Daoy (cell line): ENCODE measurements at places on chromosomes 5 and 9. TPM values are rescaled to one million over a fixed set of nuclear protein-coding genes. Genes with fewer than 3 reads are reported as not detected.
A peak's percentile ranks its signal among the peaks of the same experiment; 100 is the strongest.

RETREG1 gene
- total RNA-seq, result 1.9 TPM in 2 replicates

CNTFR gene
- total RNA-seq, result 1.6 TPM in 1 of 2 replicates, not detected in the other

CYLC2 gene
- total RNA-seq, result not detected in 2 replicates

DNA sequence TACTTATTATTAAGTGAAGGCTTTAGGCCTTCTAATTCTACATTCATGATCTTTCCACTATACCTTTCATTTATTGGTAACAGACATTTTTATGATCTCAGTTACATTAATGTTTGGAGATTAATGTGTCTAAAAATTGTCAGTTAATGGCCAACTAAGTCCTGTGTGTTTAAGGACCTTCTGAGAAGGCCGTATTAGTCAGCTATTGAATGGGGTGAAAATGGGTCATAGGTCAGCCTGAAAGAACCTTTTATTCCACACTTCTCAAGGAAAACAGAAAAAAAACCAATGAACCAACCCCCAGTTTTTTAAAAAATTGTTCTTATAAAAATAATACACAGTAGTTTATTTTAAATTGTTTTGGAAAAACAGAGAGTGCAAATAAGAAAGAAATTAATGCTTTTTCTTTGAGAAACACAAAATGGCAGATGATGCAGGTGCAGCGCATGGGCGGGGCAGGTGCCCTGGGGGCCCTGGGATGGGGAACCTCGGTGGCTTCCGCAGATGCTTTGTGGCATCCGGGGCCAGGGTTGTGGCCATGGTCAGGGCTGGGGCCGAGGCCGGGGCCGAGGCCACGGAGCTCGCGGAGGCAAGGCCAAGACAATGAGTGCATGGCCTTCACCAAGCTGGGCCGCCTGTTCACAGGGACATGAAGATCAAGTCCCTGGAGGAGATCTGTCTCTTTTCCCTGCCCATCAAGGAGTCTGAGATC is 141.9 kb downstream of the SPATA31D1 start:
- DNase-seq, result no peak

- no peak for DNase-seq
Observed at GRCh38 chr5:37867654-37868053, 27.8 kb upstream of the GDNF start.

DNA sequence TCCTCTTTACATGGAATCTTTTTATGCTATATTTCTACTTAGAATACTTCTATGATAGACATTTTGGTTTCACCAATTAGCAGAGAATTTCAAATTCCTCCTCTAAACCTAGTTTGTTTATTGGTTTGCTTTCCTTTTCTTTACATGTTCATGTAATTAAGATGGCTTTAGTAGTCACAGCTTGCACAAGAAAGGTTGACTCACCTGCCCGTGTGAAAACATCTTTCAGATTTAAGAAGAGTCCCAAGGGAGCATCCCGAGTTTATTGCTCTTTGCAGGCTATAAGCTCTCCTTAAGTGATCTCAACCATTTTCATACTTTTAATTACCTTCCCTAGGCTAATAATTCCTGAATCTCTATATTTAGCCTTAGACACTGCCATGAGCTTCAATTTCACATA is 28.9 kb downstream of the TYRP1 start:
- DNase-seq, result peak; percentile 32

PPP1R2B gene
- 0.06 and 1.5 TPM in 2 replicates for total RNA-seq

ECSCR gene
- total RNA-seq, result 0.23 and 2.4 TPM in 2 replicates

GRCh38 chr9:118630931-118631595 is 738.2 kb downstream of the BRINP1 start:
- no peak for DNase-seq

- no peak for DNase-seq
Observed at GRCh38 chr5:101418713-101419118, 515.6 kb upstream of the ST8SIA4 start.

DNA sequence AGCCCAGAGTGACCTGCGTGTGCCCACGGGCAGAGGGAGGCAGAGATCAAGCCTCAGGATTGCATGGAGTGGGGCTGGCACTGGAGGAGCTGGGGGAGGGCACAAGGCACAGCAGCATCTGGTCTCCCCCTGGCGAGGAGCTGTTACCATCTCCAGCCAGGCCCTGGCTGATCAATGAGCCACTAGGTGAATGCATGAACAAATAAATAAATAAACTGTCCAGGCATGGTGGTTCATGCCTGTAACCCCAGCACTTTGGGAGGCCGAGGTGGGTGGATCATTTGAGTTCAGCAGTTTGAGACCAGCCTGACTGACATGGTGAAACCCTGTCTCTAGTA is 14.3 kb upstream of the PSMB7 start:
- no peak for DNase-seq

NEUROG1 gene
- total RNA-seq, result not detected in 2 replicates

DNA sequence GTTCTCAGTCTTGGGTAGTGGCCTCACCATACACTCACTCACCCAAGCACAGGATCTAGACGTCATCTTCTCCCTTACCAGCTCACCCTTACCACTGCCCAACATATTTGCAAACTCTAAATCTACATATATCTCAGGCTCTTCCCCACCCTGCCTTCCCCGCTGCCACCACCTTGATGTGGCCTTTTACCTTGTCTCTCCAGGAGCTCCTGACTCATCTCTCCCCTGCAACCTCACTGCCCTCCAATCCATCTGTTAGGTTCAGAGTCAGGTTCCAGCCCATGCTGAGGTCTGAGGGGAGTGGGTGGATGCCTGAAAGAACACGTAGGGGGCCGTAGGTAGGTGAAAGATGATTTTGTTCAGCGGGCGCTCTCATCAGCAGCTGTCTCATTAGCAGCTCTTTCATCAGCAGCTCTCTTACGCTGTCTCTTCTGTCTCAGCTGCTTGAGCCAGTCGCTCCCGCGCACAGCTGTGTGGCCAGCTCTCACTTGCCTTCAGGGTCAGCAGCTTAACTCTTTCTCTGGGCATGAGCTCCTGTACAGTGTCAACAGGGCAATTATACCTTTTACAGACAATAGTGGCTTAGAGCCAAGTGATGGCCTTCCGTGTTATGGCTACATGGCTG is 23.1 kb upstream of the CKMT2 start:
- DNase-seq, result no peak

- no peak for DNase-seq
Observed at GRCh38 chr5:163330723-163331668, 106.4 kb upstream of the CCNG1 start.

GRCh38 chr5:79240561-79240960 is 4.6 kb downstream of the JMY start:
- no peak for DNase-seq

SPINK4 gene
- total RNA-seq, result not detected in 2 replicates

GRCh38 chr5:134252671-134253070 is 26.8 kb upstream of the PPP2CA start:
- peak; percentile 87 for DNase-seq

GRCh38 chr5:316210-317085 is 5.1 kb upstream of the AHRR start:
- DNase-seq, result no peak

SPOCK1 gene
- total RNA-seq, result 43.5 and 61.0 TPM in 2 replicates

DNA sequence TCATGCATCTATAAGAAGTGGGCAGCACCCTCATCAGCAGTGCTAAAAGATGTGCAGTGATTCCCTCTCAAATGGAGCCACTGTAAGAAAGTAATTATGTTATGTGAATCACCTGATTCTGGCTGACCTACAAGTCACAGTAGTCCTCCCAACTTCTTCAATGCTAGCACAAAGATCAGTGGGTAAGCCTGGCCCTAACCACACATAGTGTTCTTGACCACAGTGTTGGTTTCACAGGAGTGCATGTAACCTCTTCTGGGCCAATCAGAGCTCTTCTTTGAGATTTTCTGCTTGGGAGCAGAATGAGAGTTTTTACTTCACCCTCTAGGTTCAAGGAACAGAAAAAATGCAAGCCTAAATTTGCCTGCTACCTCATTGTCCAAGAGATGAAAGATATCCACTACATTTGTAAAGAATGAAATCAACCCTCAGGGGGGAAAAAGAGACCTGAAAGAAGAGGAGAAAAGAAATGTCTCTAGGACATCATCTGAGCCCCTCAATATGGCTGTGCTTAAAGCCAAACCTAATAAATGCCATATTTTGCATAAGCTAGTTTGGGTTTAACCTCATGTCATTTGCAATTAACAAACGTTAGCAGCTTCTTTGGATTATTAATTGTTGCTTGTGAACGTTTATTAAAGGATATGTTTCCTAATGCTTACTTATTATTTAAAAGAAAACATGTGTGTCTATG is 65.3 kb upstream of the ADRB2 start:
- no peak for DNase-seq

DNA sequence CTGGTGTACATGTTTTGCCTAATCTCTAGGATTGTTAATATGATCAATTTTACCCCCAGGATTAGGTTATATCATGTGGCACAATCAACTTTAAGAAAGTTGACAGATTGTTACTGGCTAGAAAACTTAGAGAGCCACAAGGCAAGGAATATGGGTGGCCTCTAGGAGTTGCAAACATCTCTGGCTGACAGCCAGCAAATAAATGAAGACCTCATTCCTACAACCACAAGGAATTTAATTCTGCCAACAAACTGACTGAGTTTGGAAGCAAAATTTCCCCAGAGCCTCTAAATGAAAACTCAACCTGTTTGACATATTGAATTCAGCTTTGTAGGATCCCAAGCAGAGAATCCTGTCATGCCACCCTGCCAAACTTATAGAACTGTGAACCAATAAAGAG is 196.4 kb upstream of the PTGER4 start:
- DNase-seq, result peak; percentile 27

DNA sequence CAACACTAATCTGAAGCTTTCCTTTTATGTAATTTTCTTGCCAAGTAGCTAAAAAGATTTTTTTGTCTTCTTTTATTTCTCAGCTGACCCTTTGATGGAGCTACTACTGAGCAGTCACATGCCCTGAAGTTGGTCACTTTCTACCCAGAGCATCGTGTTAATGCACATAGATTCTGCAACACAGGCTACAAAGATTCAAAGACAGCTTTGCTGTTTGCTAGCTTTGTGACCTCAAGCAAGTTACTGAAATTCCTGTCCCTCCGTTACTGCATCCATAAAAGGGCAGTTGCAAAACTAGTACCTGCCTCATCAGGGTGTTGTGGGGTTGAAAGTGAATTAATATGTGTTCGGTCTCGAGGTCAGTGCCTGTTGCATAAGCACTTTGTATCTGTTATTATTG is 179.9 kb downstream of the GAS1 start:
- DNase-seq, result no peak

GRCh38 chr5:124289641-124290311 is 456.7 kb downstream of the ZNF608 start:
- DNase-seq, result peak; percentile 6

FBLL1 gene
- 0.11 TPM in 1 of 2 replicates, not detected in the other for total RNA-seq

DNA sequence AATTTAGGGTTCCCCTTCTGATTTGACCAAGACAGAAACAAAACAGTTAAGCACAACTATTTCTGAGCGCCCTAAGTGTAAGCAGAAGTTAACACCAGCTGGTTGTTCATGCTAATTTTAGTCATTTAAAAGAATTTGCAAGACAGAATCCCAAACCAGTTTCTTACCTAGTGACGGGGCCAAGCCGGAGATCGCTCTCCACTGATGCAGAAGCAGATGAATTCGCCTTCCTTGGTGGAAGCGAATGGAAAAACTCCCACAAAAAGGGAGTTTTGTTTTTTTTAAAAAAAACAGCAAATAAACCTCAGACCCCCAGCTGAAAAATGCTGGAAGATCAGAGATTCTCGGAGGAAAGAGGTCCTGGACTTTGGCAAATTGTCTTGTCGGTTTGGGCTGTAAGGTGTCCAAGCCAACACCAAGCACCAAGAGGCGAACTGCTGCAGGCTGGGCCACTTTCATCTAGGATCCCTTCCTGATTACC is 47.4 kb upstream of the GLDC start:
- DNase-seq, result no peak

DNA sequence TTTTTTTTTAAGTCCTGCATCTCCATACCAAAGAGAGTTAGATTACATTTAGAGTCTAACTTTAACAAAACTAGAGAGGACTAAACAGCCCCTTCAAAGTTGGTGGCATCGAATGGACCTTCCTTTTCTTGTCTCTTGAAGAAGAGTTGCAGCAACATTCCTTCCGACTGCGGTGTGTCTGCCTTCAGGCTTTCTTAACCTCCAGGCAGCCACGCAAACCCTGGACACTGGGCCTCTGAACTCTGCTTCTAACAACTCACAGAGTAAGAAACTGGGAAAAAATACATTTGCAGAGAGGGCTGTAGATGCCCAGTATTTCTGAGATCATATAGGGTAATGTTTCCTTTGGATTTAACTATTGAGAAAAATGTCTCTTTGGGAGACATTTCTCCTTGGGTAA is 120.5 kb upstream of the MAST4 start:
- no peak for DNase-seq

DNA sequence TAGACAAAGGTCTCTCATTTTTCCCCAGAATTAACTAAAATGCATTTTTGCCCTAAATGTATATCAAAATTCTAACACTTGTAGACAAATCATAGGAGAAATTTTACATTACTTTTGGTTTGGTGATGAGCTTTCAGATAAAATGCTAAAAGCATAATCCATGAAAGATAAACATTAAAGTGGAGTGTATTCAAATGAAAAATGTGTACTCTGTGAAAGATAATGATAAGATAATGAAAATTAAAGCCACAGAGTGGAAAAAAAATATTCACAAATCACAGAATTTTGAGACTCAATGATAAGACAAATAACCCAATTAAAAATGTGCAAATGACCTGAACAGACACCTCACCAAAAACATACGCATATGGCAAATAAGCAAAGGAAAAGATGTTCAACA is 176.9 kb upstream of the ADAMTS16 start:
- no peak for DNase-seq

BTNL3 gene
- not detected in 2 replicates for total RNA-seq

DNA sequence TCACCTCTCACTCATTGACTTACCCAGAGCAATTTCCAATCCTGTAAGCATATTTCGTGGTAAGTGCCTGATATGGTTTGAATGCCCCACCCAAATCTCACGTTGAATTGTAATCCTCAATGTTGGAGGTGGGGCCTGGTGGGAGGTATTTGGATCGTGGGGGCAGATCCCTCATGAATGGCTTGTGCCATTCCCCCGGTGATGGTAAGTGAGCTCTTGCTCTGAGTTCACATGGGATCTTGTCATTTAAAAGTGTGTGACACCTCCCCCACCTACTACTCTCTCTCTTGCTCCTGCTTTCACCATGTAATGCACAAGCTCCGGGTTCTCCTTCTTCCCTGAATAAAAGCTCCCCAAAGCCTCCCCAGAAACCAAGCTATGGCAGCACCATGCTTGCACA is 1165.5 kb downstream of the CDH12 start:
- no peak for DNase-seq

KIF12 gene
- not detected in 2 replicates for total RNA-seq

DNA sequence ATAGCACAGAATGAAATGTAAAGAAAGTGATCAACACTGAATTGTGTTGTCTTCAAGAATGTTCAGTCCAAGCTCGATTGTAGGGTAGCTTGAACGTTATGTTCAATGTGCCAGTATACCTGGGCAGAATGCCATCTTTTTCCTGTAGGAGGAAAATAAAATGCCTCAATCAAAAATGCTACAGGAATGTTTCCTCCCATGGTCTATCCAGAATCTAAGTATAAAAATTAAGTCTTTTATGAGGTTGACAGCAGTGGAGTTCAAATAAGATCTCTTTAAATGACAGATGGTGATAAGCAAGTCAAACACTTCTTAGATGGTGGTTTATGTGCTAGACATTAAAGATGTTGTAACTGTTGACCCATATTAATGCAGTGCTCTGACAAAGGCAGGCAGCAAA is 488.6 kb downstream of the CSNK1G3 start:
- DNase-seq, result no peak

GRCh38 chr5:81805086-81805485 is 54.2 kb upstream of the SSBP2 start:
- DNase-seq, result no peak

- no peak for DNase-seq
Observed at GRCh38 chr5:65969539-65970393, 43.4 kb downstream of the ERBIN start.

- DNase-seq, result peak; percentile 75
Observed at GRCh38 chr5:133944263-133945185, 23.9 kb downstream of the C5orf15 start.
